ENCODE measurements at places on chromosomes 5 and 9.

DNA sequence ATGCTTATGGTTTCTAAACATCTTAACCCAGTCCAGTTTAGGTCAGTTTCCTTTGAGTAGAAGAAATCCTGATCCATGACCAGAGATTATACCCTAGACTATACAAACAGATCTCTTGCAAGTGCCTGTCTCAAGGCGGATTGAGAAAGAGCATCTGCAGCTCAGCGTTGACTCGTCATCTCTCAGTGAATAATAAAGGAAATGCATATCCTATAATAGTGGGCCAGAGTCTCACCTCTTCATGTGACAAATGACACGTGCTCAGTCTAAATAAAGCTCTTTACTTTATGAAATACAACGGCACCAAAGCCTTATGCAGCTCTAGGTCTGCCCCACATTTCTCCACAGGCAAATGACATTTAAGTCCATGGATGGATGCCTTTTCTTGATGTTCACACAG lies 179.4 kb upstream of the NR3C1 start:
- no peak for DNase-seq

DNA sequence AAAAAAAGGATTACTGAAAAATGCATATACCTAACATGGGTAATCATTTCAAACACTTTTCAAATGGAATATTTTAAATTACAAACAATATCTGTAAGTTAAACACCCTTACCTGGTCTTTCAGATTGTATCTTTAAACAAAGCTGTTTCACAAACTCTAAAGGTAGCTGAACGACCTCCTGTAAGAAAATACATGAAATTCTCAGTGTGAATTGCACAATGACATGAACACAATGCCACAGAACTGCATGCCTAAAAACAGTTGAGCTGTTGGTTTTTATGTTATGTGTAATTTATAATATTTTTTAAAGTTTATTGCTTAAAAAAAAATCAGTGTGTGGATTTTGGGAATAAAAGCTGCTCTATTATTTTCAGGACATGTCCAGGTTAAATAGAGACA lies 17.5 kb downstream of the IPPK start:
- no peak for DNase-seq

- DNase-seq: no peak
Measured at GRCh38 chr5:176630681-176631222, 277 bp downstream of the EIF4E1B start.

- DNase-seq: no peak
Measured at GRCh38 chr5:89604342-89604741, 721.4 kb upstream of the MEF2C start.

- no peak for DNase-seq
Measured at GRCh38 chr5:65152131-65152530, 329.6 kb downstream of the ADAMTS6 start.

- DNase-seq: no peak
Measured at GRCh38 chr9:3006851-3007250, 163.0 kb upstream of the PUM3 start.

GRCh38 chr5:11230890-11231289 lies 469.9 kb upstream of the DAP start:
- no peak for DNase-seq
